Left lobe of liver (tissue), 2 donors: ENCODE measurements at places on chromosomes 12 and 14.

- peak; percentile 16 for DNase-seq
Measured at GRCh38 chr14:94555991-94556390, 5.3 kb upstream of the SERPINA4 start.

- DNase-seq = no peak
Measured at GRCh38 chr14:24130380-24130716, at the start of gene FITM1. FITM1 (plus strand) TSS chr14:24130659; CDS start chr14:24131564, 905 bp downstream.

GRCh38 chr12:39010406-39010805 lies 105.0 kb upstream of the CPNE8 start:
- no peak for DNase-seq

DNA sequence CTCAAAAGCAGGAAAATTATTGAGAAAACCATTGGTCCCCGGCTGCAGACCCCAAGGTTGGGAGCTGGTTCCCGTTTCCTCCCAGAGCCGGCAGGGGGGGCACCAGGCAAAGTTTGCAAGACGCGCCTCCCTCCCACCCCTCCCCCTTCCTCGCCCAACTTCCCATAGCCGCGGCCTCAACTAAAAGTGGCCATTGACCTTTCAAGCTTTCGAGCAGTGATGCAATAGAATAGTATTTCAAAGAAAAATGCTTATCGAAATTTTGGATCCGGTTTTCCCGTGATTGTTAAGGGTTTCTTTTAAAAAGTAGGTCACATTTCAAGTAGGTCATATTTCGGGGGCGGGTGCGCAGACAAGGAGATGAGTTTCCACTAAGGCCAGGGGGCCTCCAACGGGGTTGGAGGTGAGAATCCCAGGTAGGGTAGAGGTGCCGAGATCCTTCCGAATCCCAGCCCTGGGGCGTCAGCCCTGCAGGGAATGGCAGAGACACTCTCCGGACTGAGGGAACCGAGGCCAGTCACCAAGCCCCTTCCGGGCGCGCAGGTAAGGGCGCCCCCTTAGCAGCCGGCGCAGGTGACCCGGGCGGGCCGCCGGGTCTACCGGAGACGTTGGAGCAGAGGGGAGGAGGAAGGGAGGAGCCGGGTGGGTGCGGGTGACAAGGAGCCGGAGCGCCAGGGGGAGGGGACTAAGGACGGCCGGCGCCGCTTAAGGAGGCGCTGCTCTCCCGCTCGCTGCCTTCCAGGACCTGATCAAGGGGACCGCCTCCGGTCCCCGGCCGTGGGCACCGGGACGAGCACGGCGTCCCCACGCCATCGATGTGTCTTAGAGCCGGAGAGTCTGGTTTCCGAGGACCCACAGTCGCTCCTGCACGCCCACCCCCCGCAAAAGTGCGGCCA lies 2.6 kb upstream of the SOCS2 start:
- peak; percentile 72 for DNase-seq

DNA sequence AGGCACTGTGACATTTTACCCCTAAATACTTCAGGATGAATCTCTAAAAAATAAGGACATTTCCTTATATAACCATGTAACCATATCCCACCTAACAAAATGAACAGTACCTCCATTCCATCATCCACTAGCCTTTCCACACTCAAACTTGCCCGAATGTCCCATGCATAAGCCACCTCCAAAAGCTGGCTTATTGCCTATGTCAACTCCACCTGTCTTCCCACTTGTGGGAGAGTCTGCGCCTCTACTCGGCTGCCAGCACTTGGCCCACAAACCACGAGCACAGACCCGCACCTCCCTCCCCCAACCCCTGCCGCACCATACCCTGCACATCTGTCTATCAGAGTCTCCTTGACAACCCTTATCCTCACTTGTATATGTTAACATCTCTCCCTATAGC lies 165.8 kb downstream of the CALM1 start:
- DNase-seq = no peak

DNA sequence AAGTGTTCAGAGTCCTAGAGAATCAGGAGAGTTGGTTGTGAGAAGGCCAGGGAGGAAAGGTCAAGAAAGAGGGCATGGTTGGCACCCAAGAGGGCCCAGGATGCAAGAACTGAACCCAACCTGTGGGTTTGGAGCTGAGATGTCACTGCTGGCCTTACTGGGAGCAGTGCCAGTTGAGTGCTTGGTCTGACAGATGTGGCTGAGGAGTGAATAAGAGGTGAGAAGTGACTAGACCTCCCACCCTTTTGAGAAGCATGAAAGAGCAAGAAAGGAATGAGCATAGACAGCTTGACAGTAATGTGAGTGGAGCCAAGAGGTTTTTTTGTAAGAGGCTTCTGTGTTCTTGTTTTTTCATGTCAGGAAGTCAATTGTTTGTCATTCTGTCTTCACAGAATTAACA lies 95.3 kb downstream of the FGD4 start:
- no peak for DNase-seq

GRCh38 chr14:43243168-43243567 lies 1263.9 kb downstream of the FSCB start:
- no peak for DNase-seq

DNA sequence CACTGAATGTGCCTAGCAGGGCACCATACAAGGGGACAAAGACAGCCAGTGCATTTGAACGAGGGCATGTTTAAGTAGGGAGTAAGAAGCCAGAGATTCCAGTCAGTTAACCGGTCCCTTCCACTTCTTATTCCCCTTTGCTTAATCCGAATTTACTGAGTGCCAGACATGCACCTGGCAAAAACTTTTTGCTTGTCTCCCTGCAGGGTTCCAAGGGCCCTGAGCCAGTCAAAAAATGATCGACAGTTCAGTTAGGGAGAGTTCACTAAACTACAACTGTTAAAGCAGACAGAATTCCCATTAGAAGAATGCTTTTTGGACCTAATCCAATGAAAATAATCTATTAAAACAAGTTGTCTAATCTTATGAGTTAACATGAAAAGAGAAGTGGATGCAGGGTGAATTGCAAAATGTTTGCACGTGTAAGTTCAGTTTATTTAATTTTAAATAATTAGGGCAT lies 193.8 kb downstream of the TMTC2 start:
- no peak for DNase-seq

- peak; percentile 59 for DNase-seq
Measured at GRCh38 chr14:52694761-52695480, 437 bp downstream of the ERO1A start.
